ENCODE measurements at places on chromosomes 16 and 17.

DNA sequence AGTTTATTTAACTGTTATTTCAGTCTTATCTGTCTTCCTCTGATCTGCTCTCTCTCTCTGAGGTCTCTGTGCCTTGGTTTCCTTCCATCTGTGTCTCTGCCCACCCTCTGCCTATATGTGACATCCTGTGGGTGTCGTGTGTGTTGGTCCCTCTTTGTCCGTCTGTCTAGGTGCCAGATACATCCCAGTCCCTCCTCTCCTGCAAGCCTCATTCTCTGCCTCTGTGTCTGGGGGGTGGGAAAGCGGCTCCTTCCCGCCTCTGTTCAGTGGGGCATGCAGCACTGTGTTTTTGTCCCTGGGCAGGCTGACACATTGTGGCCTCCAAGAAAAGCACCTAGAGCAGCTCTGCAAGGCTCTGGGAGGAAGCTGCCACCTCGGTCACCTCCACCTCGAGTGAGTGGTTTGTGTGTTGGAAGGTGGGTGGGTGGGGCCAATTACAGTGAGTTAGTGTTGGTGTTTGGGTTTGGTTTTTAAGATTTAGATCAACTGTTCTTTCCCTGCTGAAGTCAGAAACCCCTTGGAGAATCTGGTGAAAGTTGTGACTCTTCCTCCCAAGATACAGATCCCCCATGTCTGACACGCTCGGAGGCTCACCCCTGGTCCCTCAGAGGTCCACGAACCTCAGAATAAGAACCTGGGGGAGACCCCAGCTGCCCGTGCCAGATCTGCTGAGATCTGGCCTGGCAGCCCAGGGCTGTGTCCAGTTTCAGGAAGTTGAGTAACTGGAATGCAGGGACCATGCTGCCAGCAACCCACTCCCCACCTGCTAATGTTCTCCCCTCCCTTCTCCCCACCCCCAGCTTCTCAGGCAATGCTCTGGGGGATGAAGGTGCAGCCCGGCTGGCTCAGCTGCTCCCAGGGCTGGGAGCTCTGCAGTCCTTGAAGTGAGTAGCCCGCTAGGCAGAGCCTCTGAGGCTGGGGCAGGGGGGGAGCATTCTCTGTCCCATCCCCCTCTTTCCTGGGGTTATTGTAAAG is 50.9 kb upstream of the CPNE2 start:
- peak; percentile 93 for DNase-seq

DNA sequence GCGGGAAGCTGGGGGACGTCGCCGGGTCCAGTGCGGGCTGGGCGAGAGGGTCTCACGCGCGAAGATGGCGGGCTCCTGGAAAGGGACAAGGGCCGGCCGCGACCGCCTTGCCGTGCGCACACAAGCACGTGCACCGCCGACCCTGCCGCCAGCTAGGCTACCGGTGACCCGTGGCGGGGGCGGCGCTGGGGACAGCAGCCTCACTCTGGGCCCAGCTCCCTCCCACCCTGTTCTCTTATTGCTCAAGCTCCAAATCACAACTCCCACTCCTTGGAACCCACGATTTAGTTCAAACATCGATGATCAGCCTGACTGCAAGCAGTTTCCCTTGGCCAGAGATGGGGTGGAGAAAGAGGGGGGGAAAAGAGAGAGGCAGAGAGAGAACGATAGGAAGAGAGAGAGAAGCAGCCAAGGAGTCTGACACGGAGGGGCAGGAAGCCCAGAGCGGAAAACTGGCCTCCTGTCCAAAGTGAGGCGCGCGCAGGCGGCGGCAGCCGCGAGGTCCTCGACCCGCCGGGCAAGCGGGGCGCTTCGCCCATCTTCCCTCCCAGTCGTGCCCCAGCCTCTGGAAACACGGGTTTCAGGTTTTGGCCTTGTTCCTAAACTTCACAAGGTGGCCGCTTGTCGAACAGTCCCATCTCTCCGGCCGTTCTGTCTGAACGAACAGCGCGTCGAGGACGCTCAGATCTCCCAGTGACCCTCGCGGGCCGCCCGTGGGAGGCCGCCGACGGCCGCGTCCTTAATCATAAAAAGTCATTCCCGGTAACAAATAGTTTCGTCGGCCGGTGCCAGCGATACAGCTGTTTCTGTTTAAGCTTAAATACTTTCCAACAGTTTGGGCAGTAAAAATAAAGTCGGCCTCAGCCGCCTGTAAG is 1.7 kb upstream of the CBX8 start:
- no peak for DNase-seq

DNA sequence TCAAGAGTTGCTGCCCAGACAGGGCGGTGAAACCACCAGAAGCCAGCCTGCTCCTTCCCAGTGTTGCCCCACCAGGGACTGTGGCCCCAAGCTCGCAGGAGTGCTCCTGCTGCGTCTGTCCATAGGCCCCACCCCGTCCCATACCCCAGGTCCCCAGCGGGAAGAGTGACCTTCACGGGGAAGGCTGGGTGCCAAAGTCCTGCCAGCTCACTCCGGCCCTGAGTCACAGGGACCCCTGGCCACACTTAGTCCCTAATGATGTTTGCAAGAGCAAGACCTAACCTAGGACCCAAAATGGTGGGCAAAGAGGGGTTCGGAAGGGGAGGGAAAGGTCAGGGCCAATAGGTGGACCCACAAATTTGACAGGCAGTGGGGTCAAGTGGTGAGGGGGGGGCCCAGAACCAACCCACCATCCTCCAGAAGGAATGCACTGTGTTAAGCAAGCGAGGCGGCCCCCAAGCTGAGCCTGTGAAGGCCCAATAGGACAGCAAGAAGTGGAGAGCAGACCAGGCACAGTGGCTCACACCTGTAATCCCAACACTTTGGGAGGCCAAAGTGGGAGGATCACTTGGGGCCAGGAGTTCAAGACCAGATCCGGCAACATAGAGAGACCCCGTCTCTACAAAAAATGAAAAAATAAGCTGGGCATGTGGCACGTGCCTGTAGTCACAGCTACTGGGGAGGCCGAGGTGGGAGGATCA is 3.3 kb downstream of the DOK4 start:
- DNase-seq: no peak

- DNase-seq: no peak
These were observed 1.5 kb upstream of the ADAM11 start for GRCh38 chr17:44757045-44757917.

GRCh38 chr17:15886804-15887203 is 58.1 kb upstream of the ADORA2B start:
- no peak for DNase-seq

- DNase-seq: no peak
These were observed 39.7 kb downstream of the MRTFB start for GRCh38 chr16:14110728-14111251.

GRCh38 chr17:10429421-10430045 is 7.8 kb upstream of the MYH8 start:
- DNase-seq: no peak

- DNase-seq: no peak
These were observed 501.4 kb downstream of the TMEM114 start for GRCh38 chr16:8088820-8089338.

DNA sequence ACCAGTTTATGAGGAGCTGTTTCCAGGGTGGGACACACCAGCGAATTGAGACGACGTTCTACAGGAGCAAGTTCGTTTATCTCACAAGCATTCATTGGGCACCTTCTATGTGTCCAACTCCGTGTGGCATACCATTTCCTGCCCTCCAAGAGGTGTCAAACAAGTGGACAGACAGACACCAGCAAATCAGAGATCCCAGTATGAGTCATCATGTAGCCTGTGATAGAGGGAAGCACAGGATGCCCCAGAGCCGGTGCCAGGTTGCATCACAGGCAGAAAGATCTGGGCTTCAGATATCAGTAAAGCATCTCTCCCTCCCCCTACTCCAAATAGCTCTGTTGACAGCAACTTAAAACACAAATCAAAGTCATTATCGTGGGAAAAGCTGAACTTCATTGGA is 31.8 kb upstream of the MAF start:
- DNase-seq: no peak

- DNase-seq: no peak
These were observed 11.3 kb upstream of the TUBG2 start for GRCh38 chr17:42647778-42648177.

- no peak for DNase-seq
These were observed 28.1 kb downstream of the SRL start for GRCh38 chr16:4213737-4214136.

DNA sequence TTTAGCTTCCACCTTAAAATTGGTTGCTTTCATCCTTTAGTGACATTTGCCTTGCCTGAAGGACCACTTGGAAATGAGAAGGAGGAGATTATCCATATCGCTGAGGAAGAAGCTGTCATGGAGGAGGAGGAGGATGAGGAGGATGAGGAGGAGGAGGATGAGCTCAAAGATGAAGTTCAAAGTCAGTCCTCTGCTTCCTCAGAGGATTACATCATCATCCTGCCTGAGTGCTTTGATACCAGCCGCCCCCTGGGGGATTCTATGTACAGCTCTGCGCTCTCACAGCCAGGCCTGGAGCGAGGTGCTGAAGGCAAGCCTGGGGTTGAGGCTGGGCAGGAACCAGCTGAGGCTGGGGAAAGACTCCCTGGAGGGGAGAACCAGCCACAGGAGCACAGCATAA is 11.5 kb upstream of the TMEM106A start:
- no peak for DNase-seq

DNA sequence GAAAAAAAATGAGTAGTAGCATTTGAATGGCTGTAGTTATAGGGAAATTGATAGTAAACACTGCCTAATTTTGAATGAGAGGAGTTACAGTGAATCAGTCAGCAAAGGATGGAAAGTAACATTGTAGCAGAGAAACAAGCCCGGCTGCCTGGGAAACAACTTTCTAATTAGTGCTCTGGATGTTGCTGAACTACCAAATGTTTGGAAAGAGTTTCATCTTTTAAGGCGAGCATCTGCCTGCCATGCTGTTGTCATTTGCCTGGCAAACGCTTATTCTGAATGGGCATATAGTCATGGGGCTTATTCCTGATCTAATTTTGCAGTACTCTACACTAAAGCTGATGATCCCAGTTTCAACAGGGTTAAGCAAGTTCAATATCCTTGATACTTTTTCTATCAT is 138.6 kb downstream of the CDH11 start:
- DNase-seq: no peak

GRCh38 chr16:84359326-84359725 is 9.0 kb upstream of the ATP2C2 start:
- no peak for DNase-seq

- no peak for DNase-seq
These were observed 108.7 kb downstream of the SMG6 start for GRCh38 chr17:2194889-2195335.

- DNase-seq: no peak
These were observed 204.0 kb downstream of the SHISA9 start for GRCh38 chr16:13105427-13105826.

DNA sequence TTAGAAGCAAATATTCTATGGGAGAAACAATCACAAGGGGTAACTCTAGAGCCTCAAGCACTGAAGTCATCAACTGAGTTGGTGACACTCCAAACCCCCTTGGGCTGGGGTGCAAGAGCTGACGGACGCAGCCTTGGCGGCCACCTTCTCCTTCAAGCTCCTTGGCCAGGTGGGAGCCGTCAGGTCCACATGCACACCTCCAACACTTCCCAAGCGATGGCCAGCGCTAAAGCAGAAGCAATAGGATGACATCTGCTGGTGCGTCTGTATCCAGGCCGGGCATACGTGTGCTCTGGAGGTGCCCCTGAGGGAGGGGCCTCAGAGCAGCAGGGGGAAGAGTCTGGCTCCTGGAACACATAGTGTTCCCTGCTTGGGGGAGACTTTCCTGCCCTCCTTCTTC is 12.2 kb upstream of the FOXJ1 start:
- no peak for DNase-seq

DNA sequence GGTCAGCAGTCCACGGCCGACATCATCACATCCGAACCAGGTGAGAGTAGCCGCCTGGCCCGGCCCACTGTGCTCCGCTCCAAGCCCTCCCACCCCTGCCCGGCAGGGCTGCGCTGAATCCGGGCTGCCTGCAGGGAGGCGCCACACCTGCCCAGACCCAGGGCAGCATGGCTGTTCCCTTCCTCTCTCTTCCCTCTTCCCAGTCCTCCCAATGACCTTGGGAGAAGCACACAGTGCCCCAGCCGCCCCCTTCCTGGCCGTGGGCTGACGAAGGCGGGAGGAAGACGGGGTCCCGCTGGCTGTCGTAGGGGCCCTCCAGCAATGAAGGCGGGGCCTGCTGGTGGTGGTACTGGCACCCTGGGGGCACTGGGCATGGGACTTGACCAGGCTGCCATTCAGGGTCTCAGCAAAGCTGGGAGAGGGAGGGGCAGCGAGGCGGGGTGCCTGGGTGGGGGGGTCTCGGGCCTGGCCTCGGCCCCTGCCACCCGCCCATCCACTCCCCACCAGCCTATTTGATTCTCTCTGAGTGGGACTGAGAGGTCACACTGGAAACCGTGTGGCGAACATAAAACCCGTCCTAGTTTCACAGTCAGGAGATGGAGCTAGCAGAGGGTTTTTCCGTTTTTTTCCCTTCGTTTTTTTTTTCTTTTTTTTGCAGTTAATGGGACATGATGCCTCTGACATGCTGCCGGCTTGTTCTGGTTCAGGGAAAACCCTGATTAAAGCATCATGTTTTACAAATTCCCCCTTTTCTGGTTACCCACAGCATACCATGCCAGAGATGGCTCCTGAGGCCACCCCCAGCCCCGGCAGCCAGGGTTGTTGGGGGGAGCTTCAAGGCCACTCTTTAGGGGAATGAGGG is 50.6 kb downstream of the BAHCC1 start:
- DNase-seq: no peak

DNA sequence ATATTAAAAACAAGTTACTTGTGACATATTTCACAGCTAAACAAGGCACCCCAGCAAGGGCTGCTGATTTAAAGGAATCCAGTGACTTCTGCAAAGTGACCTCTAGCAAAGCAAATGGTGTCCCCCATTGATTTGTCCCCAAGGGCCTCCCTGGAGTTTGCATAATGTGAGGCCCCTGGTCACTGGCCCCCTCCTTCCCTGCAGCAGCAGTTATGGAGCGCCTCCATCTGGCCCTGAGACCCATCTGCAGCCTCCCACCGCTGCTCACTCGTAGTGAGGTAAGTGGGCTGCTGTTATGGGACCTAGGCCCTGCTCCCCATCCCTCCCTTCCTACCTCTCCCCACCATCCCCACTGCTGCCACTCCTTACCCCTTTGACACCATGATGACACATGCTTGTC is 19.6 kb upstream of the EEF2K start:
- no peak for DNase-seq

- no peak for DNase-seq
These were observed 16.2 kb downstream of the NCOR1 start for GRCh38 chr17:16199093-16199492.

- no peak for DNase-seq
These were observed 17.2 kb downstream of the TMEM114 start for GRCh38 chr16:8572919-8573724.

DNA sequence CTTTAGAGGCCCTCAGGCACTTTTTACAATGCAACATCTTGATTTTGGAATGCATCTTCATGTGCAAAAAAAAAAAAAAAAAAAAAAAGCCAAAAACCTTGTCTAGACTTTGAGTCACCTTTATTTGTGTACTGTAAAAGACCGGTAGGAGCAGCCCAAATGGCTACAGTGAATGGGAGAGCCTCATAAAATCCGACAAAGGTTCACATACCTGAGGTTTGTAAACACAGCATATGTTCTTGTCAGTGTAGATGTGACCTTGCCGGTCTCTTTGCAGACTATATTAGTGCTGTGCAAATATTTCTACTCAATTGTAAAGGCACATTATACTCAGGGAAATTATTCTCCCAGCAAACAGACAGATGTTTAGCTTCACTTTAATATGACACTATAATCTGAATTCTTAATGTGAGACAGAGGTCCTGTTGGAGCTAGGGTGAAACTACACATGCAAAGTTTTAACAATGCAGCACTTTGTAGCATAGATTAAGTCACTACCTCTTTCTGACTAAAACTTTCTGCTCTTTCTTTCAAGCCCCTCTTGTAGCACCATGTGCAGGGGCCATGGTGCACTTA is 211.3 kb downstream of the CA10 start:
- no peak for DNase-seq

- DNase-seq: no peak
These were observed 21.5 kb downstream of the TRAP1 start for GRCh38 chr16:3695610-3696369.

GRCh38 chr17:60819447-60820130 is 141.9 kb downstream of the BCAS3 start:
- no peak for DNase-seq
